ENCODE measurements at places on chromosomes 5 and 9.

- DNase-seq, result no peak
These were observed at the start of gene CTXN3 for GRCh38 chr5:127649018-127649439. Gene CTXN3 (plus strand): TSS chr5:127649082. CDS start chr5:127657522, 8,440 bp downstream.

- no peak for DNase-seq
These were observed 5.1 kb upstream of the ERGIC1 start for GRCh38 chr5:172828911-172829431.

DNA sequence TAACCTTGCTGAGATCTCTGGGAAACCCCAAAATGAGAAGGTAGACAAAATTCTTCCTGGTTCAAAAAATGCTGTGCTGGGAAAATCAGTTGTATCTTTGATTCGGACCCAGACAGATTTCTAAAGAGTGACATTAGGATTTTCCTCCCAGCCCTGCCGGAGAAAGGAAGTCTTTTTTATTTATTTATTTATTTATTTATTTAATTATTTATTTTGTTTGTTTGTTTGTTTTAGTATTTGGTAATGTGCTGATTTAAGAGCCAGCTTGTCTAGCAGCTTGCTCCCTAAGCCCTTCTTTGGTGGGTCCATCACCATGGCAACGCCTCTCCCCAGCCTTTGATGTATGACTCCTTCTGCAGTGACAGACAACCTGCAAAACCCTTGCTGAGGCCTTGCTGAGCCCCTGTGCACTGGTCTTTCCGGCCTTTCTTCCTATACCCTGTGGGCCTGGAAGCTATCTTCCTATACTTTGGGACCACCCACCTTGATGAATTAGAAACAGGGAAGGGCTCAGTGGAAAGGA, 60.6 kb upstream of the AFAP1L1 start:
- DNase-seq, result no peak

DNA sequence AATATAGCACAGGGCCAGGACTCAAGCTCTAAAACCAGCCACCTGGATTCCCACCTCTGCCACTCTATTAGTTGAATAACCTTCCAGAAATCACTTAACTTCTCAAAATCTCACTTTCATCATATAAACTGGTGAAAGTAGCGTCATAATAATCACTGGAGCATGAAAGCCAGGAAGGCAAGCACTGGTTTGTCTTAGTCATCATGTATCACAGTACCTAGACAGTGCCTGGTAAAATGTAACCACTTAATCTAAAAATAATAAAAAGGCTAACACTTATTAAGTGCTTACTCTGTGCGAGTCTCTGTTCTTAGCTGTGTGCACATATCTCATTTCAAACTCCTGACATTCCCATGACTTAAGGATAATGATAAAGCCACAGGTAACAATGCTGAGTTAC, 109.4 kb downstream of the ASTN2 start:
- no peak for DNase-seq

GRCh38 chr9:134833294-134833880, 47.2 kb upstream of the FCN2 start:
- no peak for DNase-seq

DNA sequence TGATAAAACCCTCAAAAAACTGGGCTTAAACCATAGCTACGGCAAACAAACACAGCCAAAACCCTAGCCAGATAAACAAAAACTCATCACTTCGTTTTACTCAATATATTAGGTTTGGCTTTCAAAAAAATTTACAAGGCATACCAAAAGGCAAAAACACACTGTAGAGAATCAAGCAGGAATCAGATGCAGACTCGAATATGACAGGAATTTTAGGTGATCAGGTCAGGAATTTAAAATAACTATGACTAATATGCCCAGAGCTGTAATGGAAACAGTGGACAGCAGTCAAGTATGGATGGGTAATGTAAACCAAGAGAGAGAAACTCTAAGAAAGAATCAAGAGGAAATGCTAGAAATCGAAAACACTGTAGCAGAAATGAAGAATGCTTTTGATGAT, 26.5 kb upstream of the DOCK2 start:
- no peak for DNase-seq

GRCh38 chr5:157446412-157446935, 13.5 kb upstream of the NIPAL4 start:
- DNase-seq, result no peak

DNA sequence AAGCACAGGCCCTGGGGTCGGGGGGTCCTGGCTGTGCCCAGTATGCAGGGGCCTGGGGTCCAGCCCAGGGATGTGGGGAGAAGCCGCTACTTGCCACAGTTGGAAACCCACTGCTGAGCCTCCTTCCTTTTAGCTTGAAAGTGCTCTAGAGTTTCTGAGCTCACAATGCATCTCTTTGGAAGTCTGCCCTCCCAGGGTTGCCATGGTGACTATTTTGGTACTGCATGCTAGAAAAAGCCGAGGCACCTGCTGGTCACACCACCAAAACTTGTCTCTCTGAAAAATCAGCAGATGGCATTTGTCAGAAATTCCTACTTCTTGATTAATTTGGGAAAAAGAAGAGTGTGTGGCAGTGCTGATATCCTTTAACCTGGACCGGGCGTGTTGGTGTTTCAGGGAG, 151.8 kb downstream of the SEC61B start:
- DNase-seq, result no peak

DNA sequence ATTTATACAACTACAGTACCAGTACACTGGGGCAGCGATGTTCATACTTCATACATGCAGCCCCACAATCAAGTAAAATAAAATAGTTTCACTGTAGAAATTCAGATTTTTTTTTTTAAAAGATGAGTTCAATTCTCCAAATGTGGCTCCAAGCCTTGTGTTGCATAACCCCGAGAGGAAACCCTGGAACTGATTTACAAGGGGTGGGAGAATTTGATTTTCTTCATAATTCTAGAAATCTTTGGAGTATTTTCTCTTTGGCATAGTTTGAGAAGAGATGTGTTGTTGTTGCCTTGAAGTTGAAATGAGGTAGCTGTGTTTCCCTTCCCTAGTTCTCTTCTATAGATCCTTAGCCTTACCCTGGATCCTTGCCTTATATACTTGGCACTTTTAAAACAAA, 3.1 kb downstream of the RHOBTB3 start:
- no peak for DNase-seq

DNA sequence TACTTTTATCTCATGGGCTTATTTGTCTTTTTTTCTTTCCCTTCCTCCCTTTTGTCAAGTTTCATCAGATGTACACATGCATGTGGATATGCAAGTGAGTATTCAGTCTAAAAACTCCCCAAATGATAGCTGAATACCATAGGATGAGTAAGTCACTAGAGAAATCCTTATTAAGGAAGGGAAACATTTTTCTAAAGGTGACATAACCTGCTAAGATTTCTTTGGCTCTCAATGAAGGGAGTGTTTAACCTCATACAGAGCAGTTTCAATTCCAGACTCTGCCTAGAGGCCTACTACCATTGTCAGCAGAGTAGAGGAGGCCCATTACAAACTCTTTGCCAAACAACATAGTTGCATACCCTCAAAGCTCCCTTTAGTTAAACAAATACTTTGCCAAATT, 192.4 kb downstream of the ARHGEF28 start:
- DNase-seq, result no peak

DNA sequence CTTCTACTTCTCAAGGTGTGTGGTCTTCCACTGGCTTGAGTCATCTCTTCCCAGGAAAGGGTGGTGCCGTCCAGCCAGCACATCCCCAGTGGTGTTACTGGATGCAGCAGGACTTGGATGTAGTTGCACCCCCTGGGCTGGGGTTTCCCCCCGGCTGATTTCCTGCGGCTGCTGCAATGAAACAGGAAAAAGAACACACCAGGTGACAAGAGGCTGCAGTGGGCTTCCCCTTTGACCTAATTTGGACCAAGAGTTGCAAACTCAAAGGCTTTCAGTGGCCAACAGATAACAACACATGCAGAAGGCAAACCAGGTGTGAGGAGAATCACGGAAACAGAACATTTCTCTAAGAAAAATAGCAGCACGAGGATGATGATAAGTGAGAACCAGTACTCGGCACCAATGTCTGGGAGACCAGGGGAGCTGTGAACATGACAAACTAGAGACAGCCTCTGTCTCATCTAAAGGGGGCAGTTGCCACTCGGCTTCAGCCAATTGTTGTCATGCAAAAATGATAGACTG, 83.7 kb downstream of the PDE6A start:
- DNase-seq, result peak; percentile 23
